ENCODE measurements at places on chromosomes 1 and 21.

DNA sequence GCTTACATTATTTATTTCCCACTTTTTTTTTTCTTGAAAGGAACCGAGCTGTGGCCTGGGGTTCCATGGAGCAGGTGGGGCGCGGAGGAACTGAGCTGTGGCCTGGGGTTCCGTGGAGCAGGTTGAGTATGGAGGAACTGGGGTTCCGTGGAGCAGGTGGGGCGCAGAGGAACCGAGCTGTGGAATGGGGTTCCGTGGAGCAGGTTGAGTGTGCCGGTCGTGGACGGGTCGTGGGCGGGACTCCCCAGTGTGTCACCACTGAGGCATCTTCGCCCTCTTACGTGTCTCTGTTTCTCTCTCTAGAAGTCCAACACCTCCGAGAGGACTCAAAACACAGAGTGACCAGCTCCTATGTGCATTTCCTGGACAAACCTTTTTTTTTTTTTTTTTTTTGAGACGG is 1.2 kb upstream of the SCNN1D start:
- no peak for DNase-seq

DNA sequence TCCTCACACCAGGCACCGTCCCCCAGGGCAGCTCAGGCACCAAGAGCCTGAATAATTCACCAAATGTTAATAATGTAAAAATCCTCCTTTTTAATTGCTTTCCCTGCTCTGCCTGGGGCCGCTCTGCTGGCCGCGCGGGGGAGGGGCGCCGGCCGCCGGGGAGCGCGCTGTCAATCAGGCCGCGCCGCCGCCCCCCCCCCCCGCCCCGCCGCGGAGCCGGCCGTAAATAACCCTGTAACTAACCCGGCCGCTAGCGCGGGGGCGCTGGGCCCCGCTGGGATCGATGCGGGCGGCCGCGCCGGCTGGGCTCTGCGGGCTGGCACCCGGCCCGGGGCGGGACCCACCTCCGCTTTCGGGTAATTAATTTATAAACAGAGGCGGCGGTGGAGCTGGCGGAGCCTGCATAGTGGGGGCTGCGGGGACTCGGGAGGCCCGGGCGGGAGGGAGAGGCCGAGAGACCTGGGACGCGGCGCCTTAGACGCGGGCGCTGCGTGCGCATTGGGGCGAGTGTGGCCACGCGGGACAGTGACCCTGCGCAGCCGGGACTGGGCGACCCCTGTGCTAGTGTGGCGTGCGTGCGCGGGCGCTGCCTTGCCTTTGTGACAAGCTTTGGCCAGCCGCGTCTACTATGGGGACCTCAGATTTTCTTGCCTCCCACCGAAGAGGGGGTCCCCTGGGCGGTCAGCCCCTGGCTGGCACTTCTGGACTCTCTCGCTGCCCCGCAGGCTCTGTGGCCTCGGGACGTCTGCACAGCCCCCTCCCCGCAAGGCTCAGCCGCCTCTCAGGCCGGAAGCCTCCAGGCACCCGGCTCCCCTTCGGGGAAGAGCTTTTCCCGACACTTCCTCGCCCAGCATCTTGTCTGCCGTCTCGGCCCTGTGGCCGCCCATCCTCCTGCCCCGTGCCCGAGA is 16.6 kb downstream of the SAMD11 start:
- DNase-seq = no peak

DNA sequence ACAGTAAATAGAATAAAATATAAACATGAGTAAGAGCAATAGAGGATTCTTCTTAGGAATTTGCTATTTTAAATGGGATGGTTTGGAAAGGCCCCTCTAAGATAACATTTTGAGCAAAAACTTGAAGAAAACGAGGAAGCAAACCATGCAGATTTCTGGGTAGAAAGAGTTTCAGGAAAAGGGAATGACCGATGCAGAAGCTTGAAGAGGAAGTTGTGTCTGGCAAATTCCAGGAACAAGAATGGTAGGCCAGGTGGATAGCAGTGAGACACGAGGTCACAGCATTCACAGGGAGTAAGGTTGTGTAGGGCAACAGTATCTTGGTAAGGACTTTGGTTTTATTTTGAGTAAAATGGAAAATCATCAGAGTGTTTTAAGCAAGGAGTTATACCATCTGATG is 108.9 kb downstream of the PEX14 start:
- no peak for DNase-seq

- DNase-seq = no peak
Measured at GRCh38 chr1:15678578-15678977, 5.5 kb upstream of the PLEKHM2 start.

DNA sequence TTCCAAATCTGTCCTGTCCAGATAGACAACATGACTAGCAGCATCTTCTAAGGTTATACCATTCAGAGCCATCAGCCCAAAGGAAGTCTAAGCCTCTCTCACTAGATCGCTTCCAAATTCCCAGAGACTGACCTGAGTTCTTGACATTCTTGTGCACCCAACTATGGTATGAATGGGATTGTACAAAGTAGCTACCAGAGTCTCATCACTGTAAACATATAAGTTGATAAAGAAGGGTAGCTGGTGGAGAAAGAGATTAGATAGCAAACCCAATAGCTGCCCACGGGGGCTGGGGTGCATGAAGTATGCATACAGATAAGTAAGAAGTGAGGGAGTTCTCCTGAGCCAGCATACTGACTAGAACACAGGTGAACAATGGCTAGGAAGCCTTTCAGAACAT is 180.0 kb downstream of the PLPP3 start:
- no peak for DNase-seq

DNA sequence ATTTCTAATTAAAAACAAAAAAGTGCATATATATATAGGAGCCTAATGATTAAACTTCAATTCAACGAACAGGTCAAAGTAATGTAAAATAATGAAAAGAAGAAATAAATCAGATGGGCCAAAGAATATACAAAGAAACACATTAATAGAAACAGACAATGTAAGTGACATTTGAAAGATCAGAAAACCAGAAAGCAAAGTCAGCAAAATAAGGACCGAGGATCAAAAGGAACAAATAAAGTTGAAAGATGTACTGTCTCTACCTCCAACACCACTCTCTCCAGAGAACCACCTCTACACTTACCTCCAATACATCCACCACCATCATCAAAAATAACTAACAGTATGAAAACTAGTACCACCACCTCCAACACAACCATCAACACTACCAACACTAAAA is 1226.3 kb upstream of the NCAM2 start:
- no peak for DNase-seq

- DNase-seq = no peak
Measured at GRCh38 chr1:204224655-204225054, 10.9 kb upstream of the GOLT1A start.

- no peak for DNase-seq
Measured at GRCh38 chr1:5780324-5780716, 211.9 kb downstream of the NPHP4 start.

DNA sequence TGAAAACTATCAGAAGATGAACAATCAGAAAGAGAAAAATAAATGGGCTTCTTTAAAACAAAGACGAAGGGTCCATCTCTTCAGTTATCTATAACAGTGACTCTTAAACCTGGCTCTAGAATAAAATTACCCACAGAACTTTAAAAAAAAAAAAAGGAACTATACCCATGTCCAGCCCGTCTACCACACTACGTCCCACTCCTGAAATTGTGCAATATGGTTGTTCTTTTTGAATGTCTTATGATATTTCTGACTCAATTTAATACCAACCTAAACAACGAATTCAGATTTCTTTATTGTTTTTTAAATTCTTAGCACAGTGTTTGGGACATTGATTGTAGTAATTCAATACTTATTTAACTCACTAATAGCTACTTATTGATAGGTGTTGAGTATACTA is 246.3 kb downstream of the DPYD start:
- no peak for DNase-seq
